Activated naive CD8-positive, alpha-beta T cell treated with anti-CD3 and anti-CD28 coated beads, Interleukin-2, amount 10 ng/mL, durations not matched to agents 7 days and 5 days (primary cell): ENCODE measurements at places on chromosomes 16 and 17. TPM values are rescaled to one million over a fixed set of nuclear protein-coding genes. Genes with fewer than 3 reads are reported as not detected.
A peak's percentile ranks its signal among the peaks of the same experiment; 100 is the strongest.

DNA sequence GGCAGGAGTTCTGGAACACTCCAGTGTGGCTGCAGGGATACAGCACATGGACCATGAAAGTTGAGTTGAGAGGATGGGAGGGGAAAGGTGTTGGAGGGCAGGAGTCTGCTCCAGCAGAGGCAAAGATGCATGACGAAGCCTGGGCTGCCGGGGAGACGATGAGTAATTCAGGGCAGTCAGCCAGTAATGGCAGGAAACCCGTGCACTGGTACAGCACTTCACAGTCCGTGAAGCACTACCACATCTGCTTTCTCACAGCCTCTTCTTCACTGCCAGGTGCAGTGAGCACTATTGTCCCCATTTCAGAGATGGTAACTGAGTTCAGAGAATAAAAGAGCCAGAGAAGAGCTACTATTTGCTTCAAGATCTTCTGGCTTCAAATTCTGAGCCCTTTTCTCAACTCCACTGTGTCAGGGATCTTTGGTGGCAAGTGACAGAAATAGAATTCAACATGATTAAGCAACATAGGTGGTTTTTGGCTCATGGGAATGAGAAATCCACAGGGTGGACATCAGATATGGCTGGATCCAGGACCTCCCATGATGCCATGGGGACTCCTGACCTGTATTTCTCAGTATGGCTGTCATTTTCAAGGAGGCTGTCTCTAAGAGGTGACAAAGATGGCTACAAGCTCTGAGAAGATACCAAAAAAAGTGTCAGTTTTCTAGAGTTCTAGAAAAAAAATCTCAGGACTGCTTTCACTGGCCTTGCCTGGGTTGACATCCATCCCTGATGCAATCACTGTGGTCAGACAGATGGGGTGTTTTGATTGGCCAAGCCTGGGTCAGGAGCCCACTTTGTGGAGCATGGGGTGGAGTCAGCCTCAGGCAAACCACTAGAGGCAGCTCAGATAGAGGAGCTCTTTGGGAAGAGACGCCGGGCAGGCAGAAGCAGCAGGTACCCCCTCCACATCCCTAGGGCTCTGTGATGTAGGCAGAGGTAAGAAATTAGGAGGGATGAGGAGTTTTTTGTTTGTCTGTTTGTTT is 24.7 kb downstream of the IL21R start:
- H3K27ac ChIP-seq = peak overlapping the region; percentile 86
- peak; percentile 66 for DNase-seq
- peaks cover 47% of the 10 kb centered on the region for H3K4me1 ChIP-seq
- no peaks in the 10 kb centered on the region for H3K27me3 ChIP-seq
- peaks cover 52% of the 10 kb centered on the region for H3K36me3 ChIP-seq

GRCh38 chr17:78411241-78411857 is 32.9 kb downstream of the PGS1 start:
- H3K4me3 ChIP-seq = no peak overlapping the region
- peaks cover 13% of the 10 kb centered on the region for H3K36me3 ChIP-seq
- DNase-seq = no peak
- H3K4me1 ChIP-seq = peaks cover 62% of the 10 kb centered on the region
- H3K27me3 ChIP-seq = no peaks in the 10 kb centered on the region

GRCh38 chr17:32722733-32723132 is 154.2 kb downstream of the MYO1D start:
- H3K27me3 ChIP-seq = peaks cover 2% of the 10 kb centered on the region
- no peak overlapping the region for H3K27ac ChIP-seq
- H3K4me3 ChIP-seq = no peak overlapping the region
- peaks cover 3% of the 10 kb centered on the region for H3K36me3 ChIP-seq
- no peak for DNase-seq
- H3K4me1 ChIP-seq = no peaks in the 10 kb centered on the region

The LAT gene
- 297 TPM for total RNA-seq
